ENCODE measurements at places on chromosomes 12 and 14. TPM values are rescaled to one million over a fixed set of nuclear protein-coding genes. Genes with fewer than 3 reads are reported as not detected.

GRCh38 chr14:91834571-91834970 is 32.8 kb downstream of the TC2N start:
- no peak for DNase-seq
- peaks cover 16% of the 10 kb centered on the region for H3K4me1 ChIP-seq
- H3K27ac ChIP-seq, result no peak overlapping the region
- H3K36me3 ChIP-seq, result no peaks in the 10 kb centered on the region

SERPINA10 gene
- total RNA-seq, result 0.70 TPM

- peak overlapping the region; percentile 86 for H3K27ac ChIP-seq
- H3K4me1 ChIP-seq, result no peaks in the 10 kb centered on the region
- H3K27me3 ChIP-seq, result no peaks in the 10 kb centered on the region
- H3K36me3 ChIP-seq, result no peaks in the 10 kb centered on the region
- peak; percentile 82 for DNase-seq
Observed at GRCh38 chr14:63542231-63542999, 762 bp downstream of the PPP2R5E start.

- DNase-seq, result peak; percentile 25
- H3K4me3 ChIP-seq, result no peak overlapping the region
- no peaks in the 10 kb centered on the region for H3K27me3 ChIP-seq
Observed at GRCh38 chr14:53011053-53011462, 60.2 kb upstream of the FERMT2 start.

GRCh38 chr12:51318846-51319599 is 5.0 kb downstream of the BIN2 start:
- DNase-seq, result no peak
- H3K36me3 ChIP-seq, result no peaks in the 10 kb centered on the region
- no peak overlapping the region for H3K27ac ChIP-seq
- H3K27me3 ChIP-seq, result no peaks in the 10 kb centered on the region

DNA sequence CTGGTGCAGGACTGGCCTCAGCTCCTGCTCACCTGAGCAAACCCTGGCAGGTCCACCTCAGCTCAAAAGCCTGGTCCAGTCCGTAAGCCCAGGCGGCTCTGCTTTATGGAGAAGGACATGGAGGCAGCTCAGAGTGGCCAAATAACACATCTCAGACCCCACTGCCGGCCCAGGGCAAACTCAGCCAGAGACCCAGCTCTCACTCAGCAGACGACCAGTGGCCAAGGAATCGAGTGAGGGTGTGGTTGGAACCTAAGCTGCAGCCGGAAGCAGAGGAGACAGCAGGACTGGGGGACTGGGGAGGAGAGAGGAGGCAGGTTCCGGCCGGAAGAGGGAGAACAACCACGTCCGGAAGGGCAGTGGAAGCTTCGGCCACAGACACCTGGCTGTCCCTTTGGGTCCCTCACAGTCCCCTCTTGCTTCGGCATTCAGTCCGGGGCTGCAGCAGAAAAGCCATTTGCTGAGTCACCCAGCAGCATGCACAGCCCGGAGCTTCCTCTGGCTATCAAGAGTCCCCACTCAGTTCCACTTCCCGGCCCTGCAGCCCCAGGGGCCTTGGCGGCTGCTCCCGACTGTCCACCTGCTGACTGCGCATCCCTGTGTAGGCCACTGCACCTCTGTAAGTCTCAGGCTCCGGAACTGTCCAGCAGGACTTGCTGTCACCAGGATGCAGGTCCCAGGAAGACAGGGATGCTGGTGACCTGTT is 104.0 kb downstream of the CALM1 start:
- no peaks in the 10 kb centered on the region for H3K4me1 ChIP-seq
- H3K36me3 ChIP-seq, result no peaks in the 10 kb centered on the region
- no peak overlapping the region for H3K27ac ChIP-seq
- no peaks in the 10 kb centered on the region for H3K27me3 ChIP-seq
- no peak for DNase-seq

DNA sequence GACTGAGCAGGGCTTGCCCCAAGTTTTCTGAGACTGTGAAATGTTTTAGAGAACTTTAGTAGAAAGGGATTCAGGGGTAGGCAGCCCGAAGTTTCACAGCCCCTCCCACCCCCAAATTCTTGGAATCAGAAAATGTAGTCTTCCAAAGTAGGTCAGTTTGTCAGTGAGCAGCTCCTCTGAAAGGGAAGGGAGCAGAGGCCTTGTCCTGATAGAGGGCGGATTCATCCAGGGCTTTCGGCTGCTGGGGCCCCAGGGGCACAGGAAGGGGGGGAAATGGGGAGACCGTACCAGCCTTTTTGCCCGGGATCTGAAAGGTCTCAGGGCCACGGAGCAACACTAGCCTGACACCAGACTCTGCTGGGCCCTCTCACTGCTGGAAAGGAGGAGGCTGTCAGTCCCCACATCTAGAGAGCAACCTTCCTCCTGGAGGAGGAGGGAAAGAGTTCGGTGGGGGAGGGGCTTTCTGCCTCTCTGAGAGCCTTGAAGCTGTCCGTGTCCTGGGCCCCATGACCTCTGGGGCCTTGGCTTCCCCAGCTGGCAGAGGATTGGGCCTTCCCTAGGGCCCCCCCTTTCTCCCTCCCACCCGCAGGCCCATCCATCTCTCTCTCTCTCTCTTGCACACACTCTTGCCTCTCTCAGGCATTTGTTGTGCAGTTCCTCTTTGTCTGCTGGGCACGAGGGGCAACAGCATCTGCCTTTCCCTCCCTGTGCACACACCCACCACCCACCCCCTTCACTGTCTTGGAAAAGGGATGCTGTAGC is at the start of gene IKZF4:
TSS of gene IKZF4 (plus strand) at position 621 of the 762 bp plus-strand sequence. CDS start 451 bp downstream, outside the sequence.
- no peak for DNase-seq
- no peaks in the 10 kb centered on the region for H3K27me3 ChIP-seq
- H3K27ac ChIP-seq, result no peak within 1 kb of the TSS

DNA sequence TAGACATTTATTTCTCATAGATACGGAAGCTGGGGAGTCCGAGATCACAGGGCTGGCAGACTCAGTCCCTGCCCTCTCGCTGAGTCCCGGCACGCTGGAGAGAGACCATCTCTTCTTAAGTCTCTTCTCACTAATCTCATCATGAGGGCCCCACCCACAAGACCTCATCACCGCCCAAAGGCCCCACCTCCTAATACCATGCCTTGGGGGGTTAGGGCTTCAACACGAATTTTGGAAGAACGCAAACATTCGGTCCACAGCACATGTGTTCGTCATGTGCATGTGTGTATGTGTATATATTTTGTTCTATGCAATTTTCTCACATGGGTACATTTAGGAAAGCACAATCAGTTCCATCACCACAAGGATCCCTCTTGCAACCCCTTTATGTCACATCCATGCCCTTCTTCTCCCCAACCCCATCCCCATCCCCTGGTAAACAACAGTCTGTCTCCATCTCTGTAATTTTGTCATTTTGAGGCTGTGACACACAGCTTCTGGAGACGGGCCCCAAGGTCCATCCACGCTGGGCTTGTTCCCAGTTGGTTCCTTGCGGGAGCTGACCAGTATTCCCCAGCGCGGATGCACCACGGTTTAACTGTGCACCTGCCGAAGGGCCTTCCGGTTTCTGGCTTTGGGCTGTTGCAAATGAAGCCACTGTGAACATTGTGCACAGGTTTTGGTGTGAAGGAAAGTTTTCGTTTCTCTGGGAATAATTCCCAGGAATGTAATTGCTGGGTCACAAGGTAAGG is 317.5 kb upstream of the DIO3 start:
- no peak overlapping the region for H3K27ac ChIP-seq
- H3K4me1 ChIP-seq, result no peaks in the 10 kb centered on the region
- no peaks in the 10 kb centered on the region for H3K36me3 ChIP-seq
- no peak overlapping the region for H3K4me3 ChIP-seq
- H3K27me3 ChIP-seq, result no peaks in the 10 kb centered on the region

- DNase-seq, result no peak
- no peak overlapping the region for H3K27ac ChIP-seq
- H3K27me3 ChIP-seq, result no peaks in the 10 kb centered on the region
- no peak overlapping the region for H3K4me3 ChIP-seq
- H3K4me1 ChIP-seq, result no peaks in the 10 kb centered on the region
Observed at GRCh38 chr14:92439537-92440344, 73.8 kb upstream of the RIN3 start.

FAM181A gene
- not detected for total RNA-seq

- no peaks in the 10 kb centered on the region for H3K27me3 ChIP-seq
- H3K27ac ChIP-seq, result no peak overlapping the region
- DNase-seq, result no peak
- no peak overlapping the region for H3K4me3 ChIP-seq
- H3K36me3 ChIP-seq, result no peaks in the 10 kb centered on the region
- H3K4me1 ChIP-seq, result no peaks in the 10 kb centered on the region
Observed at GRCh38 chr12:114875313-114875712, 191.3 kb upstream of the TBX3 start.

GRCh38 chr14:81416981-81417380 is 16.9 kb upstream of the STON2 start:
- no peak overlapping the region for H3K4me3 ChIP-seq
- DNase-seq, result no peak
- no peaks in the 10 kb centered on the region for H3K4me1 ChIP-seq
- H3K27ac ChIP-seq, result no peak overlapping the region

PDZRN4 gene
- total RNA-seq, result not detected

- no peaks in the 10 kb centered on the region for H3K27me3 ChIP-seq
- H3K36me3 ChIP-seq, result no peaks in the 10 kb centered on the region
- H3K27ac ChIP-seq, result no peak overlapping the region
- no peak for DNase-seq
Observed at GRCh38 chr14:77278461-77279230, 7.6 kb upstream of the NGB start.

CIDEB gene
- total RNA-seq, result 11.3 TPM

KRT75 gene
- total RNA-seq, result not detected

DNA sequence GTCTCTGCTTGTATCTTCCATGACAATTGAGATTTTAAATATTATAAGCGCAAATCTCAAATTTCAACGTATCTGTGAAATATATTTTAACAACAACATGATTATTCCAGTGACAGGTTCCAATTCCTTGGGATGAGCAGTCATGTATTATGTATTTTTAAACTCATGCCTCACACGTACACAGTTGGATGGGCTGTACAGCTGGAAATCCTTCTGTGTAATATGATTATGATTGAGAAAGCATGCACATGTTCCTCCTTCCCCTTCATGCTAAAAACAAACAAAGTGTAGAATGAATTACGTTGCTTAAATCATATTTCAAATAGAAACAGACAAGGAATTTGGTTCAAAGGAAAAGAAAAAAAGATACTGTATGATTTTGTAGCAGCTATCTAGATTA is 428.3 kb downstream of the TMTC2 start:
- no peak overlapping the region for H3K4me3 ChIP-seq
- H3K27ac ChIP-seq, result no peak overlapping the region
- no peaks in the 10 kb centered on the region for H3K36me3 ChIP-seq
- H3K27me3 ChIP-seq, result no peaks in the 10 kb centered on the region
- no peak for DNase-seq

ENDOU gene
- total RNA-seq, result not detected

DNA sequence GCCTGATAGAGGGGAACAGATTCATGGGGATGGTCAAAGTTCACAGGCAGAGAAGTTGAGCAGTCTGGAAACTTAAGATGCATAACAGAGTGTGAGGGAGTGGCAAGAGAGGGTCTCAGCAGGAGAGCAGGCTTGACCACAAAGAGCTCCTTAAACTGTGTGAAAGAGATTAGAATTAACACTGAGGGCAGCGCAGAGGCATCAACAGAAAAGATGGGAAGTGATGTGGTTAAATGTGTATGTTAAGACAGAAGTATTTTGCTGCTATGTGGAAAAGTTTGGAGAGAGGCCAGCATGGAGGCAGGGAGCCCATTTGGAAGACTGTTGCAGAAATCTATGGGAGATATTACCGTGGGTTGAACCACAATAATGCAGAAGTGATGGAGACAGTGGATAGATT is 122.7 kb upstream of the LMNTD1 start:
- no peak overlapping the region for H3K27ac ChIP-seq
- H3K4me1 ChIP-seq, result no peaks in the 10 kb centered on the region
- no peak for DNase-seq
- H3K36me3 ChIP-seq, result no peaks in the 10 kb centered on the region
- no peak overlapping the region for H3K4me3 ChIP-seq
- no peaks in the 10 kb centered on the region for H3K27me3 ChIP-seq

DNA sequence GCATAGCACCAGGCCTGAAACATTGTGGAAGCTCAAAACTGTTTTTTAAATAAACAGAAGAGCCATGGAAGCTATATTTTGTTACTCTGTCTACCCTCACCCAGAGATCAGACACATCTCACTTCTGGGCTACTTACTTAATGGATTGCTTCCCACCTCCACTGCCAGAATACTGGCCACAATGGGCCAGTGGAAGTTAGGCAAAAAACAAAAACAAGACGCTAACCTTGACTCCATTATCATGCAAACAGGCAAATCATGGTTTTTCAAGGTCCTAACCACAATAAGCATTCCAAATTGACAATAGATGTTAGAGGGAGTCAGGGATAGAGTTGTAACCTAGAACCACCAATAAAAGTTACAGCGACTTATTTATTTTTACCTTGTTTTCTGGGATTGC is 52.7 kb upstream of the PTCSC3 start:
- no peaks in the 10 kb centered on the region for H3K4me1 ChIP-seq
- DNase-seq, result no peak
- H3K27ac ChIP-seq, result no peak overlapping the region
- H3K4me3 ChIP-seq, result no peak overlapping the region
- no peaks in the 10 kb centered on the region for H3K36me3 ChIP-seq

MED13L gene
- 50.6 TPM for total RNA-seq

DNA sequence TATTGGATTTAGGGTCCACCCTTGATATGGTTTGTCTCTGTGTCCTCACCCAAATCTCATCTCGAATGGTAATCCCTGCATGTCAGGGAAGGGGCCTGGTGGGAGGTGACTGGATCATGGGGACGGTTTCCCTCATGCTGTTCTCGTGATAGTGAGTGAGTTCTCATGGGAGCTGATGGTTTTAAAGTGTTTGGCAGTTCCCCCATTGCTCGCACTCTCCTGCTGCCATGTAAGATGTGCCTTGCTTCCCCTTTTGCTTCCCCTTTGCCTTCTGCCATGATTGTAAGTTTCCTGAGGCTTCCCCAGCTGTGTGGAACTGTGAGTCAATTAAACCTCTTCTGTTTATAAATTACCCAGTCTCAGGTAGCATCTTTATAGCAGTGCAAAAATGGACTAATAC is 118.3 kb downstream of the VRK1 start:
- no peaks in the 10 kb centered on the region for H3K36me3 ChIP-seq
- no peaks in the 10 kb centered on the region for H3K27me3 ChIP-seq
- DNase-seq, result no peak
- no peaks in the 10 kb centered on the region for H3K4me1 ChIP-seq
- H3K27ac ChIP-seq, result no peak overlapping the region

OVCH1 gene
- total RNA-seq, result not detected

GRCh38 chr14:39023939-39024871 is 78.8 kb downstream of the SEC23A start:
- no peaks in the 10 kb centered on the region for H3K36me3 ChIP-seq
- no peak overlapping the region for H3K4me3 ChIP-seq
- H3K27me3 ChIP-seq, result no peaks in the 10 kb centered on the region
- H3K4me1 ChIP-seq, result no peaks in the 10 kb centered on the region
- no peak for DNase-seq

PPP4R3A gene
- 36.4 TPM for total RNA-seq

GRCh38 chr12:76804435-76804976 is 40.6 kb downstream of the ZDHHC17 start:
- peaks cover 8% of the 10 kb centered on the region for H3K4me1 ChIP-seq
- H3K27ac ChIP-seq, result no peak overlapping the region
- no peaks in the 10 kb centered on the region for H3K27me3 ChIP-seq
- H3K4me3 ChIP-seq, result no peak overlapping the region
